ENCODE measurements at places on chromosomes 3 and 15. TPM values are rescaled to one million over a fixed set of nuclear protein-coding genes. Genes with fewer than 3 reads are reported as not detected.

Gene CNTN6
- total RNA-seq, result not detected

Gene TNNC1
- not detected for total RNA-seq

Gene ZNF80
- not detected for total RNA-seq

Gene TLR9
- not detected for total RNA-seq

Gene OR5K2
- not detected for total RNA-seq

Gene KIF9
- total RNA-seq, result 6.1 TPM

Gene C3orf20
- total RNA-seq, result not detected

Gene OXSR1
- total RNA-seq, result 32.1 TPM

Gene WDR6
- 61.5 TPM for total RNA-seq

Gene PLA1A
- 3.5 TPM for total RNA-seq

- DNase-seq, result no peak
Observed at GRCh38 chr3:161217496-161217895, 3.6 kb upstream of the NMD3 start.

DNA sequence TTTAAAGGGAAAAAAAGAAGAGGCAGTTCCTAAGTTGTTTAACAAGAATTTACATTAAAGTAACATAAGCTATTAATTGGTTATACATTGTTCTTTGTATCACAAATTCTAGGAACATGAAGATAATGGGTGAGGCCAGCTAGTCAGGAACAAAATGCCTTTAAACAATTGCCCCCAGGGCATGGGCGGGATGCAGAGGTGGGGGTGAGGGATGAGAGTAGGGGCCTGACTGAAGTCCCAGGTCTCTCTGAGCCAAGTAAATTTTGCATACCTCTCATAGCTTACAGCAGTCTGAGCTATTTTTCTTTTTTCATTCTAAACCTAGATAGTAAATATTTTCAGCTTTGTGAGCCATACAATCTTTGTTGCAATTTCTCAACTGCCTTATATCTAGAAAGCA lies 77.8 kb upstream of the RNU6-1 start:
- no peak for DNase-seq

GRCh38 chr3:38039899-38040261 lies 872 bp downstream of the DLEC1 start:
- DNase-seq, result no peak

GRCh38 chr15:74823324-74823723 lies 3.1 kb upstream of the CPLX3 start:
- DNase-seq, result no peak

DNA sequence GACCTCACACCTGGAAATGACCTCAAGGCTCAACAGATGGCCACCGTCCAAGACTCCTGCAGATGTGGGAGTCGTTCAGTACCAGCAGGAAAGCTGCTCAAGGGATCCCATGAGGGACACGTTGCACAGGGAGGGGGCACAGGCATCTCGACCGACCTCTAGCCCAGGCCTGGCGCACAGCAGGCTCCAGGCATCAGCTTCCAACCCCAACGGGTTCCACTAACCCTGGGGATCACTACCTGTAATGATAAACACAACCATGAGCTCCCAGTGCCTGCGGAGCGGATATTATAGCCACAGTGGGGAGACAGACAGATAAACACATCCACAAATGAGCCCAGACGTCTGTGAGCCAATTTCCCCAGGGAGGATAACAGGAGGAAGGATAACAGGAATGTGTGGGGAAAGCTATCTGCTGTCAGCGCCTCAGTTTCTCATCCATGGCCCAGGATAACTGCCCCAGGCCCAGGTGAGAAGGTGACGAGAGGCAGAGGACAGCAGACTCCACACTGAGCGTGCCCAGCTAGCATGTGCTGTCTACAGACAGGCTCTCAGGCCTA lies 19.9 kb downstream of the NUP210 start:
- no peak for DNase-seq

- DNase-seq, result no peak
Observed at GRCh38 chr3:24857945-24858344, 363.3 kb upstream of the THRB start.

DNA sequence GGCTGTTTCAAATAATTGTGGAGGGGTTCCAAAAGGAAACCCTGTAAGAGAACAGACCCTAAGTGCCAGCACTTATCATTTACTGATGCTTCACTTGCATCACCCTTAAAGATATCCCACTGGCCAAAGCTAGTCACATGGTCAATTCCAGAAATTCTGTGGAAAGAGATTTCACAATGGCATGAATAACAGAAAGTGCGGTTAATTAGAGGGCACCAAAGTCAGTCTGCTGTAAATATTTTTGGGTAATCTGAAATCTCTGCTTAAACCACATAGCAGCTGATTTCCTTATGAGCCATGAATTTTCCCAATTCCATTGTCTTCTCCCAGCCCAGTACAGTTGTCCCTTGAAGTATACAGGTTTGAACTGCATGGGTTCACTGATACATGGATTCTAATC lies 346.1 kb downstream of the SI start:
- DNase-seq, result no peak

DNA sequence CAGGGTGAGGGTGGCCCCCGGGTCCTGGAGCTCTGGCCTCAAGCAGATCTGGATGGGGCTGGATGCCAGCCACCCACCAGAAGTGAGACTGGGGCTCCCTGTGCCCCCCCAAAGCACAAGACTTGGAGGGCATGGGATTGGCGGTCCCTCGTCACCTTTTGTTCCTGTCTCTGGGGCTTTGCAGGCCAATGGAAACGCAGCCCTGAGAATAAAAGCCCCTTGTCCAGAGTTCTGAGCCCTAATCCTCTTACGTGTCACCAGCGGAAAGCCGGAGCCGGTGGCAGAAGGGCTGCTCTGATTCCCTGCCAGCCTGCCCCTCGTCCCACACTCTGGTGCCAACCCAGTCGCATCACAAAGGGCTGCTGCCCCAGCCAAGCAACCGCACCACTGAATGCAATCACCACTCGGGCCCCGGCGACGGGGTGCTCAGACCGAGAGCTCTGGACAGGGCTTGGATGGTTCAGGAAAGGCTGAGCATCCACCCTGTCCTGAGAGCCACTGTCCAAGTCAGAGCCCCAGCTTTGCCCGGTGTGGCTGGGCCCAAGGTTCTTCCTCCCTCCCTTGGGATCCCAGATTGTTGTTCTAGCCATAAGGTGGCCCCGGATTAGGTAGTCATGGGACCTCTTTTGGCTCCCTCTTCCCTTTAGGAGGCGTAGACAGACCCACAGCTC lies 22.8 kb upstream of the ELP6 start:
- DNase-seq, result no peak

- DNase-seq, result no peak
Observed at GRCh38 chr3:90136456-90137191, 1029.2 kb downstream of the EPHA3 start.

DNA sequence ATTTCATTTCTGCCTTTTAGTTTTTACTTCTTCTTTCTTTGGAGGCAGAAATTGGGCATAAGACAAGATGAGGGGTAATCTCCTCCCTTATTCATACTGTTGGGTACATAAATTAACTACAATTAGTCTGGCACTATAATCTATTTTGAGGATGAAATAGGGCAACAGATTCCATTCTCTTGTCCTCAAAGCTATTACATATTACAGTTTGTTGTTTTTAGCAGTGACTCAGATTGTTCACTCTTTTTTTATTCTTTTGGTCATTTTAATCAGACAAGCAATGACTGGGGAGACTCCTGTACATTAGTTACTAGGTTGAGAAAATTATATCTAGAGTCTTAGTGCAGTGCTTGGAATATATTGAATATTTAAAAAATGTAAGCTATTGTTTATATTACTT lies 556.0 kb downstream of the OTOL1 start:
- no peak for DNase-seq

GRCh38 chr3:187996609-187997008 lies 157.3 kb upstream of the LPP start:
- DNase-seq, result no peak

GRCh38 chr15:81170511-81170910 lies 26.2 kb upstream of the IL16 start:
- DNase-seq, result no peak

DNA sequence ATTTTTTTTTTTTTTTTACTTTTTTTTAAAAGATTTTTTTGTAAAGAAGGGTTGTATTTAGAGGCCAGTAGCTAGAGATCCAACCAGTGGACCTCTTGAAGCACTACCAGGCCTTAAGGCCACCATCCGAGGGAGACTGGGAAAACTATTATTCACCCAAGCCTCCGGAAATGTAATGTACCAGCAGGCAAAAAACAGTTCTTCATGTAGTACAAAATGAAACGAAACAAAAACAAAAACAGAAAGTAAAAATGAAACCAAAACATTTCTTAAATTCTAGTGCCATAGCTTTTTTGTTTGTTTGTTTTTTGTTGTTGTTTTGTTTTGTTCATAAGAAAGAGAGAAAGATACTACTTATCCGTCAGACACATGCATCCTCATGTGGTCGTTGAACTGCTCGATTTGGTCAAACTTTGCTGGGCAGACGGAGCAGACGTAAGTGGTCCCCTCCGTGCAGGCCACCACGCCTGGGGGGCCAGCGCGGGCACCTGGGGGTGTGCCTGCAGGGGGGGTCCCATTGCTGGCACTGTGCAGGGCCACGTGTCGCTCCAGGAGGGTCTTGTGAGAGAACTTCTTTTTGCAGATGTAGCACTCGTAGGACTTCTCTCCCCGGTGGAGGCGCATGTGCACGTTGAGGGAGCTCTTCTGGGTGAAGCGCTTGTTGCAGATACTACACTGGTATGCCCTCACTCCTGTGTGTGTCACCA lies 45.0 kb downstream of the TIGIT start:
- no peak for DNase-seq

GRCh38 chr3:9820946-9821345 lies 10.9 kb downstream of the TTLL3 start:
- DNase-seq, result peak; percentile 41

DNA sequence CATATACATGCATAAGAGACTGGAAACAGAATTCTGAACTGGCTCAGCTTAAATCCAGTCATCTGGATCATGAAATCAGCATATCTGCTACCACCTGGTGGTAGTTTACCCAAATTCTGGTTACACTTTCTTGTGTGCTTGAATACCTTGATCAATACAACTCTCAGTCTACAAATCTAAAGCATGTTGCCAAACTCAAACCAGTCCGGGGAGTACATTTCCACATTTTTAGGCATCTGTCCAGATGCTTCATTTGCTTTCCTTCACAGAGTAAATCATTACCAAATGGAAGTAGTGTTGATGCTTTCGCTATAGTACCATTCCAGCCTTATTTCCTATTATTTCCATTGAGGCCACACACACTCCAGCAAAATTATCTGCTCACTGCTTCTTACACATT lies 126.4 kb downstream of the P2RY1 start:
- DNase-seq, result peak; percentile 40

GRCh38 chr15:92682741-92683510 lies 27.4 kb upstream of the FAM174B start:
- DNase-seq, result no peak

DNA sequence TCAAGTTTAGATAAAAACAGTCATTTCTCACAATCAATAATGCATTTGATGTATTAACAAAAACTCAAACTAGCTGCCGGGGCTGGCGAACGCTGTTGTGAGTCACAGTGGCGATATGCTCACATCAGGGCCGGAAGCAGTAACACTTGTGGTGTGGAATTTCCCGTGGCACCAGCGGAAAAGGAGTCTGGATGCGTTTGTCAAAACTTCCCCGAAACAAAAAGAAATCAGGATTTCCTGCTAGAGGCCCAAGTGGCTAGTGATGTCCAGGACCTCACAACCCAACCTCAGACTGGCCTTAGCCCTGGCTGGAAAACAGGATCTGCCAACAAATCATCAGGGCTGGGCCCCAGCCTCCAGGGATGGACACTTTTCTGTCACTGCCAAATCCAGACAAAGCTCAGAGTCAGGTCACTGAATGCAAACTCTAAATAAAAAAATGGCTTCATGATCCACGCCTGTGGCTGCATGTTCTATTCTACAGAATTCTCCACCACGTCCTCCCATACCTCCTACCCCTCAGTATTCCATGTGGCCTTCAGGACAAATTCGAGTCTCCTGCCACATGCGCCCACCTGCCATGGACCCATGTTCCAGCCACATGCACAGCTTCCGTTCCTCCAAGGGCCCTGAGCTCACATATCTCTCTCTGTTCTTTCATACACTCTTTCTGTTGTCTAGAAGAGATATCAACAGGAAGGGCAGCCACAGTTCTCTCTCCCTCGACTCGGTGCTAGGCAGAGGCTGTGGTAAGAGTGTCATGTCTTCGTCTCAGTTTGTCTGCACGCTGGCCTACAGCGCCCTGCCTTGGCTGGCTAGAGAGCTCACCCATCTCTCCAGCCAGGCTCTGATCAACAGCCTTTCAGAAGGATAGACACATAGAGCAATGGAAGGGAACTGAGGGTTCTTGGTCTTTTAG lies 35.4 kb downstream of the EHD4 start:
- DNase-seq, result peak; percentile 96

- DNase-seq, result no peak
Observed at GRCh38 chr3:41202075-41202833, 2.9 kb downstream of the CTNNB1 start.

DNA sequence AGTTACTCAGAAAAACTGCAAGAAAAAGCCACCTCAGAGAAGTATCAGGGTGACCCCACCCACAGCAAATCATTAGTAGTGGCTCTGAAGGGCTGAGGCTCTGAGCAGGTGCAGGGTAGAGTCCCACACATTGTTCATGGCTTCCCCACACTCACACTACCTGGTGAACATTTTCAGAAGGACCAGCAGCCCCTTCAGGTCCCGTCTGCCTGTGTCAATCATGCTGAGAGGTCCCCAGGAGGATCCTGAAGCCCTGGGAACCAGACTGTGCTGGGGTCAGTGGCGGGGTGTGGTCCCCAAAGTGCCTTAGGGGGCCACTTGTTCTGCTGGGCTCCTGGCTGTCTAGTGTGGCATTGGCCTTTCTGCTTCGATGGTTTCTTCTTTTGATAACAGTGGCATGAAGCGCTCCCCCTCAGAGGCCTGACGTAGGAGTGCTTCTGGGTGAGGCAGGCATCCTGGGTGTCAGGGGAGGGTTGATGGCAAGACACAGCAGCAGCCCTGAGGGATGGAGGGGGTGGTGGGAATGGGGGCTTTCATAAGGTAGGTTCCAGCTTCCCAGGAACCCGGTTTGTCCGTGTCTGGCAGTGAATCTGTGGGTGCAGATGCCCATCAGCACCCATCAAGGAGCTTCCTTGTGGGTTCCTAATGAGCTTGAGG lies 19.0 kb upstream of the FANCD2 start:
- no peak for DNase-seq

DNA sequence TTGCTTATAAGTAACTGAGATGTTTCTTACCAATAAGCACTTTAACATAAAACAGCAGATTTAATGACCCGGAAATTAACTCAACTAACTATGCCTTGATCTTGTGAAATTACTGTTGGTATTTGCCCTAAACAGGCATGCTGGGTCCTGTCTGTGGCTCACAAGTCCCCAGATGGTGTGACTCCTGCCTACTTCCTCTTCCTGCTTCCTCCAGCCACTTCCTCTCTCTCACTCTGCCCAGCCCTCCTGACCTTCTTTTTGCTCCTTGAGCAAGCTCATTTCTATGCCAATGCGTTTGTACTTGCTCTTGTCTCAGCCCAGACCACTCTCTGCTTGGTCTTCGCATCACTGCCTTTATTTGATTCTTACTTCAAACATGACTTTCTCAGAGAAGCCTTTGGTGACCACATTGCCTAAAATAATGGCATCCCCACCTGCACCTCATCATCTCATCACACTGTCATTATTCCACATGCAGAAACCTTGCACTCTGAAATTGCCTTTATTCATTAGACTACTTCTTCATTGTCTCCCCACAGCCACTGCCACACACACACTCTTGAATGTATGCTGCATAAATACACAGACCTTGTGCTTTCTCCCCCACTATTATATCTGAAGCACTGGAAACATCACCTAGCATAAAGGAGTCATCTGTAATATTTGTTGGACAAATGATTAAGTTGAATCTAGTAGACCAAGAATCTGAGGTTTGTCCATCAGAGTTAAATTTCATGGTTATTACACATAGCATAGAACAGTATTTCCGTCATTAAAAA lies 256.3 kb upstream of the SEMA6D start:
- DNase-seq, result no peak

All from lung microvascular endothelial cell (primary cell).